Endodermal cell (in vitro differentiated cells): ENCODE measurements at places on chromosomes 12 and 14. TPM values are rescaled to one million over a fixed set of nuclear protein-coding genes. Genes with fewer than 3 reads are reported as not detected.
A peak's percentile ranks its signal among the peaks of the same experiment; 100 is the strongest.

DNA sequence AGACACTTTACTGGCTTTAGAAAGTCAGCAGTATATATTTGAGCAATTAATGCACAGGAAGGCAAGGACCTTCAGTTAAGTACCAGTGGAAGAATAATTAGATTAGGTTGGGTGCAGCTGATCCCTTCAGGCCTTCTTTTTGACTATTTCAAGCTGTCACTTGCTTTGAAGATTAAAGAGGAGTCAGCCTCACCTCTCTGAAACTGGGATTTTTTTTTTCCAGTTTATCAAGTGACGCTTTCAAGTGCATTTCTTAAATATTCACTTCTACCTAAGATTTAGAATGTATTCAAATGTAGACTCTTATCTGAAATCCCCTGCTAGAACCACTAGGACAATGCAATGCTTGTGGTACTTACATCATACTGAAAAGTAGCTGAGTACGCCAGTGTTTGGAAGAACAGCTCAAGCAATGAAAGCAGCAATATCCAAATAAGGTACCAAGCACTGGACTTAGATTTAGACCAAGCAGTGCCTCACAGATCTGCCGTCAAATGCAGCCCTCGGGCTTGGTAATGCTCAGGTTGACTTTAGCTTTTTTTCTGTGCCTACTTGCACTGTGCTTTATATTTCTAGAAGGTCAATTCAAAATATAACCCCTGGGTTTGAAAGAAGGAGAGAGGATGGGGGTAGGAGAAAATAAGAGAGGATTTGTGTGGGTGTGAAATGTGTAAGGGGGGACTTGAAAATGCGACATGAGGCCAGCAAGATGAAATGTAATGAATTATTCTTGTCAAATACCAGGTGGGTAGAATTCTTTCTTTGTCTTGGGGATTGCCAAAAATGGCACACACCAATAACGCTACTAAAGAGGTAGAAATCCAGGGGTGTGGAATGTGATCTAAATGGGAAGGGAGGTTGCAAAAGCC, 3.7 kb upstream of the FERMT2 start:
- no peaks in the 10 kb centered on the region for H3K36me3 ChIP-seq
- H3K4me3 ChIP-seq = no peak overlapping the region

GRCh38 chr14:58119381-58119780, 32.6 kb downstream of the ARMH4 start:
- H3K27ac ChIP-seq = no peak overlapping the region
- no peaks in the 10 kb centered on the region for H3K27me3 ChIP-seq
- peaks cover 6% of the 10 kb centered on the region for H3K36me3 ChIP-seq
- no peak for DNase-seq

DNA sequence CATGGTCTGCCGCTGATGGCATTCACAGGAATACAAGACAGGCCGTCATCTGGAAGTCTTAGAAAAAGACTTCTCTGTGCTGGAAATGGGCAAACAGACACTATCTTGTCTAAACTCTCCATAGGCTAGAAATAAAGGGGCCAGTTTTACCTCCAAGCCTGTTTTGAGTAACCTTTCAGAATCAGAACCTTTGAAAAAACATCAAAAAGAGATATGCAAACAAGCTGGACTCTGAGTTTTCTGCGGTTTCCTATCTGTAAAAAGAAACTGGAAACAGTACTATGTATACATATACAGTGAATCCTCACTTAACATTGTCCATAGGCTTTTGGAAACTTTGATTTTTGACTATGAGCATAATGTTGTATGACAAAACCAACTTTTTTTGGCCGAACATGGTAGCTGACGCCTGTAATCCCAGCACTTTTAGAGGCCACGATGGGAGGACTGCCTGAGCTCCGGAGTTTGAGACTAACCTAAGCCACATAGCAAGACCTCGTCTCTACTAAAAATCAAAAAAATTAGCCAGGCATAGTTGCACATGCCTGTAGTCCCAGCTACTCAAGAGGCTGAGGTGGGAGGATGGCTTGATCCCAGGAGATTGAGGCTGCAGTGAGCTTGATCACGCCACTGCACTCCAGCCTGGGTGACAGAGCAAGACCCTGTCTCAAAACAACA, 92.9 kb upstream of the MAX start:
- H3K36me3 ChIP-seq = no peaks in the 10 kb centered on the region
- H3K27me3 ChIP-seq = no peaks in the 10 kb centered on the region
- no peak overlapping the region for H3K4me3 ChIP-seq
- no peak overlapping the region for H3K27ac ChIP-seq
- H3K4me1 ChIP-seq = peaks cover 7% of the 10 kb centered on the region
- no peak for DNase-seq

- H3K4me3 ChIP-seq = no peak overlapping the region
- no peaks in the 10 kb centered on the region for H3K4me1 ChIP-seq
- DNase-seq = no peak
Observed at GRCh38 chr14:50837850-50838470, 7.0 kb upstream of the NIN start.

GRCh38 chr14:70655110-70655826, 13.6 kb downstream of the TTC9 start:
- H3K4me3 ChIP-seq = no peak overlapping the region
- H3K4me1 ChIP-seq = peaks cover 4% of the 10 kb centered on the region
- peak; percentile 68 for DNase-seq
- no peaks in the 10 kb centered on the region for H3K27me3 ChIP-seq
- no peak overlapping the region for H3K27ac ChIP-seq

DNA sequence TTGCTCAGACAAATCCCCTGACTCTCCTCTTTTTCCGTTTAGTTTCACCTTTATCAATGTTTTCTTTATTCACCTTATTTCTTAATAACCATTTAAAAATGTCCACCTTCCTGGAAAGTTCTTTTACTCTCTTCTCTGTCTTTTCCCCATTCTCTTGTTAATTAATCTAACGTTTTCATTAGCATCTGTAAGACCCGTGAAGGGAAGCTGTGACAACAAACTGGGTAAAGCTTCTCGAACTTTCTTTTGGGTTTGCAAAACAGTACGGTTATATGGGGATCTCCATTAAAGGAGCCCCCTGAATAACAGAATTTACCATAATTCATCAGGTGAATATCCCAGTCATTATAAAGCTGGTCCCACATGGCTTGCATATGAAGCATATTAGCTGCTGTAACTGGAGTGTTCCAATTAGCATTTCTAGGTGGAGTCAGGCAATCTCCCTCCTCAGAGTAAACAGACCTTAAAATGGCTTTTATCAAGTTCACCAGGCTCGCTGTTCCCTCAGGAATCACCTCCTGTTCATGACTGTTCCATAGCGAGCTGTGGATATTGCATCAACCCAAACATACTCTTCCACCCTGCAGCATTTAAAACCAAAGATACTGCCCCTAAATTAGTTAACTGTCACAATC, 42.4 kb downstream of the TMEM30B start:
- no peak overlapping the region for H3K4me3 ChIP-seq
- no peak for DNase-seq
- H3K36me3 ChIP-seq = no peaks in the 10 kb centered on the region
- H3K27ac ChIP-seq = no peak overlapping the region

DNA sequence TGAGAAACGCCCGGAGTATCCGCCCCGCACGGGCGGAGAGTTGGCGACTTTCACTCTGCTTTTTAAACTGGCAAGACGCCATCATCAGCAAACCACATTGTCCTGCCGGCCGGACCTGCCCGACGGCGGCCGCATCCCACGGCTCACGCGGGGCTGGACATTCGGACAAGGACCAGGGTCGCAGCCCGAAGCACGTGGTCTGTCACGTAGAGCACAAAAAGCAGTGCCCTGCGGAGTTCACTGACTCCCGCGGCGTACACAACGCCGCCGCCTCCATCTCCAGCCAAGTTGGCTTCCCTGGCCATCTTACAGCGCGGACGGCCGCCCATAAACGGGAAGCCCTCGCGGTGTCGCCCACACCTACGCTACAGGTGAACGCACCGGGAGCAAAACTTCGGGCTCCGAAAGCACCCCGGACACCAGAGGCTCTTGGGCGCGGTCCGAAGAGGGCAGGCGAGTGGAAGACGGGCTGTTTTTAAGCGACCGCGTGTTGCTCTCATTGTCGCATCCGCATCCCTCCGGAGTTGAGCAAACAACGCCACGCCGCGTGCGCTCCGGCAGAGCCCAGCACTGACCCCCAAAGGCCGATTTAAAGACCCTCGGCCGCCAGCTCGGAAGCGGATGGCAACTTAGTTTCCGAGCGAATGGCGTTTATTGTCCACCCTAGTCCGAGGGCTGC, 966 bp downstream of the SINHCAF start:
- H3K27ac ChIP-seq = peak overlapping the region; percentile 96
- H3K36me3 ChIP-seq = no peaks in the 10 kb centered on the region
- no peaks in the 10 kb centered on the region for H3K27me3 ChIP-seq
- H3K4me1 ChIP-seq = peaks cover 20% of the 10 kb centered on the region

GRCh38 chr14:103871596-103872480, 24.5 kb upstream of the PPP1R13B start:
- H3K4me3 ChIP-seq = no peak overlapping the region
- DNase-seq = peak; percentile 93
- no peaks in the 10 kb centered on the region for H3K27me3 ChIP-seq
- H3K36me3 ChIP-seq = no peaks in the 10 kb centered on the region

GRCh38 chr12:130619385-130620001, 96.6 kb downstream of the RIMBP2 start:
- H3K27ac ChIP-seq = no peak overlapping the region
- H3K4me1 ChIP-seq = no peaks in the 10 kb centered on the region
- H3K27me3 ChIP-seq = no peaks in the 10 kb centered on the region
- H3K4me3 ChIP-seq = no peak overlapping the region
- H3K36me3 ChIP-seq = no peaks in the 10 kb centered on the region

DNA sequence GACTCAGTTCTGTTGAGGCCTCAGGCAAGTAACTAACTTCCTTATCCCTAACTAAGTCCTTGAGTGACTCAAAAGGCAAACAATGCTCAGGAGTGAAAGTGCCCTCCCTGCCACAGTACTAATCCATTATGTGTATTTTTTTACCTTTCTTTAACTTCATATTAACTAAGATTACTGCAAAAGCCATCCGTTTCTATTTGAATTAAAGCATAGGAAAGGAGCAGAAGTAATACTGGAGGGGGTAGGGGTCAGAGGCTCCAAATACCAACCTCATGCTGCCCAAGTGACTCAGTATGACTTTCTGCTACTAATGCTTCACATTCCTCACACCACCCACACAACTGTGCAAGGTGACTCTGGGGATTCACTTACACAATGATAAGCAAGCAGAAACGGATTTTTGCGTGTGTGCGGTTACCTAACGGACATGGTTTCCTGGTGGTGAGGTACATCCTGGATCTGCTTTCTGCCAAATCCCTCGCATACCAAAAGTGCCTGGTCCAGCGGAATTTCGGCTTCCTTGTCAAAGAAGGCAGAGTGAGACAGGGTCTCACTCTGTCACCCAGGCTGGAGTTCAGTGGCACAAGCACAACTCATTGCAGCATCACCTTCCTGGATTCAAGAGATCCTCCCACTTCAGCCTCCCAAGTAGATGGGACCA, 25.1 kb downstream of the MOK start:
- no peaks in the 10 kb centered on the region for H3K27me3 ChIP-seq
- no peak for DNase-seq
- H3K36me3 ChIP-seq = peaks cover 4% of the 10 kb centered on the region
- no peaks in the 10 kb centered on the region for H3K4me1 ChIP-seq

DNA sequence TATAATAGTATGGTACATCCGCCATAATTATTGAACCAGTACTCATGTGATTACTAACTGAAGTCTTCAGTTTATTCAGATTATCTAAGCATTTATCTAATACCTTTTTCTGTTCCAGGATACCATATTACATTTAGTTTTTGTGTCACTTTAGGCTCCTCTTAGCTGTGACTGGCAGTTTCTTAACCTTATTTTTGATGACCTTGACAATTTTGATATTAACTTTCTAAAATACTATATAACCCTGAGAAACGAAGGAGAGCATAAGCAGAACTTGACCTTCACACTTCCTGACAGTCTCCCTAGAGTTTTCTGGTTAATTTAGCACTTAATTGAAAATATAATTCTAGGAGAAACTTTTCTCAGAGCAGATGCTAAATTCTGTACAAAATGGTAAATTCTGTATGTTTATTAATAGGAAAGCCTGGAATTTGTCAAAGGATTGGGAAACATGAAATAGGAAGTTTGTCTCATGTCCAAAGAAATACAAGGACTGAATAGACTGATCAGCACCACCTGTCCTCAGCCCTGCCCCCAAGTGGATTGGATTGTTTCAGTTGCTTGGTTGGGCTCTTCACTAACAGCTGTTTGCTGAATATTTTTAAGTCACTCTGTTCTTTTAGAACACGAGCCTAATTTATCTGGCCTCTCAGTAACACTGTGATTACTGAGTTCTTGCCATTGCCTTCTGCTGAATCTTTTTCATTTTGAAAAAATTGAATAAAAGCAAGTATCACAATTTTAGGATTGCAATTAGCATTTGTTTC, 6.0 kb downstream of the BICDL1 start:
- no peak overlapping the region for H3K4me3 ChIP-seq
- H3K27me3 ChIP-seq = peaks cover 23% of the 10 kb centered on the region
- H3K27ac ChIP-seq = no peak overlapping the region
- H3K36me3 ChIP-seq = peaks cover 6% of the 10 kb centered on the region
- H3K4me1 ChIP-seq = peaks cover 10% of the 10 kb centered on the region

DNA sequence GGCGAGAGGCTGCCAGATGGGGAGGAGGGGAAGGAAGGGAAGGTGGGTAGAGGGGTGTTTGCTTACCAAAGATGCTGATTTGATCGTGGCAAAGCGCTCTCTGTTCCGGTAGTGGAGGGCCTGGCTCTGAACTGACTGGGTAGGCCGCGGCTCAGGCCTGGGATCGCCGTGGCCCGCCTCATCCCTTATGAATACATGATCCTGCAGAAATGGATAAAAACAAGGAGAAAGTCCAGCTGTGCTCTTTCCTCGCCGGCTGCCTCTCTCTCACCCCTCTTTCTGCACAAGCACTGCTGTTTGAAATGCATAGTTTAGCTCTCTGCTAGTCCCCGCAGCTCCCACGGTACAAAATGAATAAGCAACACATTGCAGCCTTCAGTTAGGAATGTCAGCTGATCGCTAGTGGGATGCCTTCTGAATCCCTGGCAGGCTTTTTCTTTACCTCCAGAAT, 53.8 kb downstream of the PEBP1 start:
- H3K36me3 ChIP-seq = no peaks in the 10 kb centered on the region
- peak overlapping the region; percentile 7 for H3K4me3 ChIP-seq
- peaks cover 4% of the 10 kb centered on the region for H3K4me1 ChIP-seq
- peak overlapping the region; percentile 97 for H3K27ac ChIP-seq

GRCh38 chr14:33809396-33809981, 141.4 kb downstream of the EGLN3 start:
- H3K27me3 ChIP-seq = no peaks in the 10 kb centered on the region
- no peak for DNase-seq
- H3K27ac ChIP-seq = no peak overlapping the region
- no peaks in the 10 kb centered on the region for H3K36me3 ChIP-seq
- no peaks in the 10 kb centered on the region for H3K4me1 ChIP-seq

DNA sequence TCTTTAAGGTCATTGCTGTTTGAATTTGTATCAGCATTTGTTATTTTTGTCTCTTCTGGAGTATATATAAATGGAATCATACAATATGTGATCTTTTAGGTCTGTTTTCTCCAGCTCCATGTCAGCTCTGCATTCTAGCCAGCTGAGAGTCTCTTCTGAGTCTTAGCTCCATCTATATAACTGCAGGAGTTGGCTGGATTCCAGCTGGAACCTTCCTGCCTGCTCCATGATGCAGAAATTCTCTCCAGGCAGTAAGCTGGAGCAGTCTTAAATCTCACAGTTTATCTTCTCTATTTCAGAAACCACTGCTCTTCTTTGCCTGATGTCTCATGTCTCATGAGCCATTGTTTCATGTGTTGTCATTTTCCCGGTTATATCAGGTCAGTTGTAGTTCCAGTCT, 827.6 kb downstream of the NRXN3 start:
- no peaks in the 10 kb centered on the region for H3K36me3 ChIP-seq
- H3K27me3 ChIP-seq = no peaks in the 10 kb centered on the region
- no peak overlapping the region for H3K4me3 ChIP-seq
- peaks cover under 1% of the 10 kb centered on the region for H3K4me1 ChIP-seq
- no peak overlapping the region for H3K27ac ChIP-seq
- no peak for DNase-seq

Gene GARIN6
- total RNA-seq = not detected in 3 replicates

Gene COX8C
- not detected in 2 replicates for total RNA-seq

Gene LRFN5
- total RNA-seq = 1.8 and 3.2 TPM in 2 replicates
